ENCODE measurements at places on chromosomes 6 and 20.

DNA sequence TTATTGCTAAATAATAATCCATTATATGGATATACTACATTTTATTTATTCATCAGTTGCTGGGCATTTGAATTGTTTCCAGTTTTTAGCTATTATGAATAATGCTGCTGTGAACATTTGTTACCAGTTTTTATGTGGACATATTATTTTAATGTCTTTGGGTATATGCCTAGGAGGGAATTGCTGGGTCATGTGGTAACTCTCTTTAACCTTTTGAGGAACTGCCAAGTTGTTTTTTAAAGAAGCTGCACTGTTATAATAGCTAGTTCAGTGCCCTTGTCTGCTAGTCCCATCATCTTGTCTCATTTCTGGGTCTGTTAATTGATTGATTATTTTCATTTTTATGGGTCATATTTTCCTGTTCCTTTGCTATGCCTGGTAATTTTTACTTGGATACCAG is 56.3 kb downstream of the FOXO3 start:
- no peak for DNase-seq

DNA sequence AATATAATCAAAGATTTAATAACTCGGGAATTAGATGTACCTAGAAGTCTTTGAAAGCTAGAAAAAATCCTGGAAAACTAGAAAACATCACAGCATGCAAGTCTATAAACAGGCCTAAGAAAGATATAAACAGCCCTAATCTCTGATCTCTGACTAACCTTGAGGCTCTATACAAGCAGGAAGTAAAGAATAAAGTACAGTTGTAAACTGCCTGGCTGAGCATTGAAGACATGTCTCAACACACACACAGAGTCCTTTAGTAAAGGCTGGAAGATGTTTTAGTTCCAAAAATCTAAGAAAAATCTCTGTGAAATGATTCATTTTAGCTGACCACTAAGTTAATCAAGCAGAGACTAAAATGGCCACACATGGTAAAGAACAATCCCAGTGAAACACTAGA is 774.5 kb downstream of the EYS start:
- no peak for DNase-seq

DNA sequence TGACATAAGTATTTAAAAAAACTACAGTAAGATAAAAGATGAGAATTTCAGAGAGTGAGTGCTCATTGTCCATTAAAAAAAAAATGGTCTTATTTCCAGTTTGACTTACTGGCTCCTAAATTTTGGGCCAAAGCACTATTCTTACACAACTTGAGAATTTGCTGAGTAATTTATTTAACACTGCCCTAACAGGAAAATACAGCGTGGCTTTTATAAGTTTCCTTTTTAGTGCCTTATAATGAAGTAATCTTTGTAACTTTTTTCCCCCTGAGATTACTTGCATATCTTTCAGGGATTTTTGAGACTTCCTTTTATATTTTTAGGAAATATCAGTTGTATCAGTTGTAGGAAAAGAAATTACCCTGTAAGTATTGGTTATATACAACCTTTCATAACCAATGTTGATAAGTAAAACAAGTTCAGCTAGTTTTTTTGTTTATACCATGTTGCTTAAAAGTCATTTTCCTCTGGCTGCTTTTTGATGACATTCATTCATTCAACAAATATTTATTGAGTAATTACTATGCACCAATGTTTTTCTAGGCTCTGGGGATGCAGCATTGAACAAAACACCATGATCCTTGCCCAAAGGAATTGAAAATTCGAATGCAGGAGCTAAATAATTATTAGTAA is 106.4 kb upstream of the SGK1 start:
- no peak for DNase-seq

GRCh38 chr6:9540126-9540525 is 874.7 kb downstream of the TFAP2A start:
- no peak for DNase-seq

- no peak for DNase-seq
These were observed 238.7 kb upstream of the PRDM1 start for GRCh38 chr6:105847433-105847832.

DNA sequence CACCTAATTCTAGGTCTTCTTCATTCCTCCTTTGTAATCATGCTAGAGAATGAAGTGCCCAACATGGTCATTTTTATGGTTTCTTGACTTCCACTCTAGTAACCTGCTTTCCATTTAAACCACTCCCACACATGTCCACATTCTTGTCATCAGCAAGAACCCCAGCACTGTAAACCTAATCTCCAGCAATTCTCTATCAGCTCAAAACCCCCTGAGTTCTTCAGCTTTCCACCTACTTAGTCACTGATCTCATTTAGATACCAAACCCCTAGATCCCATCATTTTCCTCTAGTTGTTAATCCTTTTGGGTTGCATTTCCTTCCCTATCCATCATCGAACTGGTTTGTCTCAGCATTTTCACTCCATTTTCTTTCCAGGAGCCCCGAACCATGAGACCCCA is 49.7 kb downstream of the GOPC start:
- no peak for DNase-seq

DNA sequence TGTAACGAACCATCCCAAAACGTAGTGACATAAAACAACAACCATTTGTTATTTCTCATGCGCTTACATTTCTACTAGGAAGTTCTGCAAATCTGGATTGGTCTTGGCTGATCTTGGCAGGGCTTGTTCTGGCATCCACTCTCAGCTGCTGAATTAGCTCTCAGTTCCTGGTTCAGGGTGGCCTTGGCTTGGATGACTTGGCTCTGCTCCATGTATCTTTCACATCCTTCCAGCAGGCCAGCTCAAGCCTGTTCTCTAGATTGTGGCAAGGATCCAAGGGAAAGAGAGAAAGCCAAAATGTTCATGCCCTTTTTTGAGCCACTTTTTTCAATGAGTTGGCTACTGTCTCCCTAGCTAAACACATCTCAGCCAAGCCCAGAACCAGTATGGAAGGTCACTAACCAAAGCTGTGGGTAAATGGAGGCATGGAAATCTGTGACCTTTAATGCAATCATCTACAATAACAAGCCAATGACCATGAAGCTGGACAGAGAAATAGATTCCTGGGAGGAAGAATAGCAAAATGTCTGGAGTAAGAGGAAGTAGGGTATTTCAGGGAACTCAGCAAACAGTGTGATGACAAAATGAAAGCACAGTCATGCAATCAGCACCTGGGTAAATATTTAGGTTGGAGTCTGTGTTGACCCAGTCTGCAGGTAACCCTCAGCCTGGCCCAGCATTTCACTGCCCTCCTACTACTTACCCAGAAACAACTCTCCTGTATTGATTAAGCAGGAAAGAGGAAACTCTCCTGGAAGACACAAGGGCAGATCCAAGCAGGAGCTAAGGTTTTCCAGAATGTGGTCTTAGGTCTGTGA is 32.7 kb upstream of the SNAP25 start:
- DNase-seq: no peak

GRCh38 chr6:40907198-40907701 is 131.8 kb downstream of the UNC5CL start:
- DNase-seq: no peak

DNA sequence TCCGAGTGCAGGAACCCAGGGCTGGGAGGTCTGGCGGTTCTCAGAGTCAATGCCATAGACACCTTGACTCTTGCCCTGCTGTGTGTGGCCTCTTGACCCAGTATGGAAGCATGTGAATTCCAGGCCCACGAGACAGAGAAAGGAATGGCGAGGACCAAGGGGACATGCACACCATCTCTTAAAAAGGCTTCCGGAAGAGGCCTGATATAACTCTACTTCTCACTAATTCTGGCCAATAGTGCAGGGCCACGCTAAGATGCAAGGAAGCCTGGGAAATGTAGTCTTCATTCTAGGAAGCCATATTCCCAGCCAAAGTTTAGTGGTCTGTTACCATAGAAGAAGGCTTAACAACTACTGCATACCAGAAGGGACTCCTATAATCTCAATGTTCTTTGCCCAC is 177.0 kb upstream of the KCNG1 start:
- DNase-seq: no peak

- DNase-seq: no peak
These were observed 58.1 kb downstream of the RPRD1B start for GRCh38 chr20:38091441-38092216.

DNA sequence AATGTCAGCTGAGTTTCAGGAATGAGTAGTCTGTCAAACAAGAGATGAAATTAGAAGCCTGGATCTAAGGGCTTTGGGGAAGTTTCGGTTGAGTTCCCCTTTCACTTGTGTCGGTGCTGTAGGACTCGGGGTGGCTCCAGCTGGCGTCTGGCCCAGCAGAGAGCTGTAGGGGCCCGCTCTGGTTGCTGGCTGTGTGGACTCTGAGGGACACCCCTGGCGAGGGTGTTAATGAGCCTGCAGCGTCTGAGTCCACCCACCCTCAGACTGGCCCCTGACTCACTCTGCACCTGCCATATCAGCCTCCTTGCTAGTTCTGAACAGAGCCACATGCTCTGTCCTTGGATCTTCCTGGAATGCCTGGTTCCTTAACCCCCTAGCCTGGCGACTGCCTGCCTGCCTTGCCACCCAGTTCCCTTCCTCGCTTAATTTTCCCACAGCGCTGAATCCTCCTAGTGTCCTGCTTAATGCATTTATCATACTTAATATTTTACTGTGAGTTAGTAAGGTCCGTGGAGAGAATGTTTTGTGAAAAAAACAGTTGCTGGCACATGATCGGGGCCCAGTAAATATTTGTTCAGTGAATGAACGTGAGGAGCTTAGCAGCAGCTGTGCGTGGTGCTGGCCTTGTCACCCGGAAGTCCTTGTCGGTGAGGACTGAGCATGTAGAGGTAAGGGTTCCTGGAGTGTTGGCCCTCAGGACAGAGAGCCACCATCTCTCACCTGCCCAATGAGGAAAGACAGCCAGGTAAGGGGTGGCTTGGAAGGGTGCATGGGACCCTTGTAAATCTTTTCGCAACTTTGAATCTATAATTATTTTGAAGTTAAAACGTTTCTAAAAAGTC is 1.6 kb downstream of the DNAJC5 start:
- no peak for DNase-seq

DNA sequence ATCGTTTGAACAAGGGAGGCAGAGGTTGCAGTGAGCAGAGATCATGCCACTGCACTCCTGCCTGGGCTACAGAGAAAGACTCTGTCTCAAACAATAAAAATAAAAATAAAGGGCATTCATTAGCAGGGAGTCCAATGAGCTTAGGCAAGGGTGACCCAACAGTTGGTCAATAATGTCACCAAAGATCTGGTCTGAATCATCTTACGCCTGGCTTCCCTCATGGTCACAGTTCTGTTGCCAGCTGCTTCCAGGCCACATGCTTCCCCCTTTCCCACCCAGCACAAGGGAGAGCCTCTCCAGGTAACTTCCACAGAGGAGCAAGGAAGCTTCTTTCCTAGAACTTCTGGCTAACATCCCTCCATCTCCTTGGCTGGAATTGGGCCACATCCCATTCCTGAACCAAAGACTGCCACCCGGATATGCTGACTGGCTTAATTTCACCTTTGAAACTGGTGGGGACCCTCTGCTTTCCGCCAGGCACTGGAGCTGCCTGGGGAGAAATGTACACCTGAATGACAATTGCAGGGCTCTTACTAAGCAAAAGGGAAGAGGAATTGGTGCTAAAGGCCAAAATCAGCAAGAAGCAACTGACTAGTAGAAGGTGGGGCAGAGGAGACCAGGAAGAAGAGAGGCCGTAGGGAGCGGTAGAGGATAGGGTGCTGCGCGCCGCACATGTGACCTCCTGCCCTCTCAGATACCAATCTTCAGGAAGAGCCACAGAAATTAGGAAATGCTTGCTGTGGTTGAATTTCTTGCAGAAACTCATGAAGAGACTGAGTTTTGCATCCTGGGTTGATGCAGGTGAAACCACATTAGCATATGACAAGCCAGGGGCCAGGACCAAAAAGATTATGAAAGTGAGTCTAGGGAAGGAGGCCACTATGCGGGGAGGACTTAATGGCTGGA is 8.3 kb upstream of the SCML4 start:
- no peak for DNase-seq

- DNase-seq: no peak
These were observed 131.2 kb upstream of the CDYL start for GRCh38 chr6:4644996-4645395.

DNA sequence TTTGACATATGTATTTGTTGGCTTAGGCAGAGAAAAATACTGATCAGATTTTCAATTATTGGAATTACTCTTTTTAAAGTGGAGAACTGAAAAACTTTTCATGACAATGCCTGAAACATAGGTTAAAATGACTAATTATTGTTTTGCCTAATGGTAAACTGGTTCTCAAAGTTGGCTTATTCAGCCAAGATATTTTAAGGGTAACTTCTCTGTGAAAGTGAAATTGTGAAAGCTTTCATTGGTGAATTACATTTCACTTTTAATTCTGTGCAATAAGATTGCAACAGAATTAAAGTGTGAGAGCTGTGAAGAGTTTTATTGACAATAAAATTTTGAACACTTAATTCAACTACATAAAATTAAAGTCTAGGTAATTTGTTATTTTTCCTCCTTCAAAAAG is 24.5 kb downstream of the KIAA0408 start:
- DNase-seq: no peak

DNA sequence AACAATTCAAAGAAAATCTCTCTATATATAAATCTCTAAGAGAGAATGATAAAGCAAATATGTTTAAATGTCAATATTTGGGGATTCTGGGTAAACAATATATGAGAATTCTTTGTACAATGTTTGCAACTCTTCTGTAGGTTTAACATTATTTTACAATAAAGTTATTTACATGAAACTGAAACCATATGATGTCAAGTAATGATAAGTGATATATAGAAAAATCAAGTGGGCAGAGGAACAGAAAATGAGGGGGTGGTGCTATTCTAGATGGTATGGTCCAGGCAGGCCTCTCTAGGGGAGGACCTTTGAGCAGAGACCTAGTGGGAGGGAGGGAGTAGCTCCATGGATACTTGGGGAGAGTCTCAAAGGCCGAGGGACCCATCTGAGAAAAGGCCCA is 16.4 kb upstream of the SCRT2 start:
- DNase-seq: no peak

GRCh38 chr20:32072168-32072750 is 20.2 kb downstream of the HCK start:
- no peak for DNase-seq

- DNase-seq: no peak
These were observed 1.5 kb downstream of the FAM50B start for GRCh38 chr6:3850451-3851203.

- no peak for DNase-seq
These were observed 148.1 kb downstream of the ZDHHC14 start for GRCh38 chr6:157528931-157529653.

- DNase-seq: no peak
These were observed 35.4 kb upstream of the ANGPT4 start for GRCh38 chr20:951384-952169.

DNA sequence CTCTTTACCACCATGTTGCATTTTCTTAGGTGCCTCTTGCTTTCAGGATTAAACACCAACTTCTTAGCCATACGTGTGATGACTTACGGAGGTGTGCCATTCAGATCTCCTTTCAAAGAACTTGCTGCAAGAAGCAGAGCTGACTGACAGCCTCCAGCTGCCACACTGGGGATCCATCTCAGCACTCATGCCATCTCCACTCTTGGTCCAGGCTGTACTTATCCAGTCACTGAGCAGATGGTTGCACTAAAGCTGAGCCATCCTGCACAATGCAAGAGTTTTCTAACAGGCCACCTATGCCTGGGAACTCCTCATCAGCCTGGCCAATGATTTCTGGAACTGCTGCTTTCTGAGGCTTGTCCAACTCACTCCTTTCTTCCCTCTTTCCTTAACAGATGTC is 31.4 kb upstream of the KIF6 start:
- no peak for DNase-seq
